Stimulated activated CD8-positive, alpha-beta memory T cell treated with anti-CD3 and anti-CD28 coated beads, Interleukin-7, amount 100 ng/mL, for 1 hour (primary cell): ENCODE measurements at places on chromosomes 2 and 18.

- DNase-seq: no peak
Observed at GRCh38 chr2:70045405-70045804, 41.9 kb upstream of the PCBP1 start.

DNA sequence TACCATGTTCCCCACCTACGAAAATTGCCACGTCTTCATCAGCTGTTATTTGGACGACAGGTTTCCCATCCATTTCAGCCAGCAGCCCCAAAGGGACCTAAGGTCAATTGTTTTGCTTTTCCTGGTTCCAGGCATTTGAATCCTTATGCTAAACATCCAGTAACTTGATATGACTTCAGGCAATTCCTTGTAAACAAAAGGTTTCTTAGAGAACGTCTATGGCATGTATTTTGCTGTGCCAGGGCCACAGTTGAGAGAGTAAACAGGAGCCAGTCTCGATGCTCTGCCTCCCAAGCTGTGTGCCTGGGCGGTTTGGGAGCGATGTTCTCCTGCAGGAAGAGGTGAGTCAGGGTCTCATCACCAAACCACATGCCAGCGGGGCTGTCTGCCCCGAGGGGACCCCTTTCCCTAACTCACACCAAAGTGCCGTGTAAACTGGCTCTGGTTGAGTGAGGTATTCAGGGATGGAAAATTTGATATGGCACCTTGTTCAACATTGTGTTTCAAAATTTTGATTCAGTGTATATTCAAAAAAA, 12.9 kb upstream of the MC5R start:
- no peak for DNase-seq

DNA sequence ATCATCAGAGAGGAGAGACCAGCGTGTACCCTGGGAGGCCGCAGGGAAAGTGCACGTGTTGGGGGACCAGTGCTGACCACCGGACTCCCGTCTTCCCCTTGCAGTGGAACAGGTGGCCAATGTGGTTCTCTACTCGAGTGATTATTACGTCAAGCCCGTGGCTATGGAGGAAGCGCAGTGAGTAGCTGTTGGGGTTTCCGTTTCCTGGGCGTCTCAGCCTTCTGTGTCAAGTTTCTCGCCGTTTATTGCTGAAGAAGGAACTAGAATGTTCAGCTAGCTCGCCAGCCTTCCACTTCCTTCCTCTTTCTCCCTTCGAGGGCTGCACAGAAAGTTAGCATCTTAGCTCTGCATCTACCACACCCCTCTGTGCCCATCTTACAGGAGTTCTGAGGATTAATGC, 22.8 kb upstream of the DGKD start:
- peak; percentile 57 for DNase-seq

- DNase-seq: no peak
Observed at GRCh38 chr2:239729681-239730566, 295.2 kb downstream of the NDUFA10 start.

GRCh38 chr2:190431907-190432306, 23.8 kb downstream of the MFSD6 start:
- no peak for DNase-seq

GRCh38 chr2:220432645-220433044, 805.2 kb downstream of the SLC4A3 start:
- DNase-seq: no peak
